ENCODE measurements at places on chromosomes 7 and 10.

DNA sequence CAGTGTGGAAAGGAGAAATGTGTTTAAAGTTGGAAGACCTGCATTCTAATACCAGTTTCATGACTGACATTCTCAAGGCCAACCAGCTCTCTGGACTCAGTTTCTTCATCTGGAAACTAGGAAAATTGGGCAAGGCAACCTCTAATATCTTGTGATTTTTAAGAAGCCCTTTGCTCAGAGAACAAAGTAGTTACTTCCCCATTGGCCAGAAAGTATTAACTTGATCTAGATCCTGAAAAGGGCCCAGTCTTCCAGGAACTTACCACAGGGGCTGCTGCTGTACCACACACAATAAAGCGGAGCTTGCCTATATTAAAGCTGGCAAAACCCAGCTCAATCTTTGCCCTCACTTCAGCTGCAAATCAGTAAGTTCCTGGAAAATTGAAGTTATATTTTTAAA lies 155.6 kb upstream of the ADO start:
- no peak for DNase-seq

DNA sequence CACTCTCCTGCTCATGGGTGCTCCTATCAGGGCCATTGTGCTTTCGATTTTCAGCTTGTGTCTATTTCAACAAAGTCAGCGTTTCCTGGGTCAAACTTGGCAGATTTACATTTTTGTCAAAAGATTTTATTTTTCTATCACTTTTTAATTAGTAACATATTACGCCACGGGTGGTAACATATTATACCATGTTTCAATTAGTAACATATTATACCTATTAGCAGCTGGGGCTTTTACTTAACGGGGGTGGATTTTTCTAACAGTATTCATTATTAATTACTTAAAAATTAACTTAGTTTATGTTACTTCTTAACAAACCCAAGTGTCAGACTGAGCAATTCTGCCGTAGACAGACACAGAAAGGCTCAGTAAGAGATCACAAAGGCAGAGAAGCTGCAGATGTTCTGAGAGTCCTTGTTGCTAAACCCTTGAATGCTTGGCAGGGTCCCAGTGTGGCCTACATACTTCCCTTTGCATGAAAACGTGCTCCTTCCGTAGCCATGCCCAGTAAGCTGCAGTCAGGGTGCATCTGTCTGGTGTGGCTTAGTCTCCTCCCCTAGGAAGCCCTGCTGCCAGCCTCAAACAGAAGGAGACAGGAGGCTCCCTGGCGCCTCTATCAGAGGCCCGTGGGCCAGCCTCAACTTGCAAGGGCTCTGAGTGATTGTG lies 263.1 kb upstream of the CXCL12 start:
- no peak for DNase-seq

DNA sequence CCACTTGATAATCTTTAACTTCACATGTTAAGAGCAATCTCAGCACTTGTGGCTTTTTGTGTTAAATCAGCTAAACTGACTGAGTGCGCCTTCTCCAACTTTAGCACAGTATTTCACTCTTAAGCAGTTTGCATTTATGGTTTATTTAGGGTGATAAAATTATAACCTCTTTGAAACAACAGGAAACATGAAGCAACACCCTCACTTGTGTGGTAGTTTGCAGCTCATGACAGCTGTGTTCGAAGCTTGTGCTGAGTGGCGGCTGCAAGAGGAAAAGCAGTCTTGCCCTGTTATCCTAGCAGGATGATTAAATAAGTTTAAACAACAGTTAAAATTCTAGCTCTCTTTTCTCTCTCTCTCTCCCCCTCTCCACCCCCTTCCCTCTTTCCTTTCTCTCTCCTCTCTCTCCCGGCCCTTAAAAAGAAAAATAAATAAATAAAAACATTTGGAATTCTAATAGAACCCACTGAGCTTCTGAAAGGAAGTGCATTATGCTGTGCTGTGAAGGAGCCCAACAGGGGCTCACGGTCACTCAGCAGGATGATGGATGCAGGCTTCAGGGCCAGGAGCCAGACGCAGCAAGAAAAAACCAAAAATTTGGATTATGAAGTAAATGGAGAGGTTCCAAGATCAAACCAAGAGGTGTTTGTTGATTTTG lies 25.2 kb downstream of the OGDH start:
- DNase-seq, result no peak

- DNase-seq, result no peak
Observed at GRCh38 chr10:124667425-124668345, 76.5 kb downstream of the FAM53B start.

GRCh38 chr7:11410656-11411644 lies 421.0 kb downstream of the THSD7A start:
- DNase-seq, result no peak

- DNase-seq, result no peak
Observed at GRCh38 chr7:102285540-102286236, 980 bp upstream of the SH2B2 start.

DNA sequence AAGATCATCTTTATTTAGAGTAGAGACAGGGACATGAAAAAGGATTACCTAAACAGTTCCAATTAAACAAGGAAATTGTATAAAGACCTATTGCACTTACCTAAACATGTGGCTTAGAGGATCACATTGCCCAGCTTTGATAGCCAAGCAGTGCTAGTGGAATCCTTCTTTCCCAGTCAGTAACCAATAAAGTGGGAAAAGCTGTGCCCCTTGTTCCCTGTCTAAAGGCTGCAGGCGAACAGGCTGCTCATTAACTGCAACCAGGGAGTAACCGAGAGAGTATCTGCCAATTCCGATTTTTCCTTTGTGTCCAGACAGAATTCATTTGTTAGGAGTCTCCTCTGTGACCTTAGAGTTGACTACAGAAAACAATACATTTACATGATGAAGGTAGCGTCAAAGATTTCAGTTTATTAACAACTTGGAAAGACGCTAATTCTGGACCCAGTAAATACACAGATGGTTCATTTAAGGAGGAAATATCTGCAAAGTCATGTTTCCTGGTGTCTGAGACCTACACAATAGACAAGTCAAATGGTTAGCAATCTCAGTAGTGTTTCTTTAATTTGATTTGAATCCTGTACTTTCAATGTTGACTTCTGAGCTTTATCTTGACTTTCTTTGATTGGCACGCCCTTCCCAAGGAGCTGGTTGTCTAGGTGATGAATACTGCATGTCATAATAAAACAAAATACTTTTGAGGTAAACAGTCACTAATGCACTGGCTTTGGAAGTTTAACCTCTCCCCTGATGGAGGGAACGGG lies 57.3 kb upstream of the MET start:
- DNase-seq, result no peak

GRCh38 chr10:34906067-34906965 lies 91.2 kb upstream of the PARD3 start:
- no peak for DNase-seq

- DNase-seq, result no peak
Observed at GRCh38 chr7:66304536-66304935, 99.4 kb downstream of the TPST1 start.

All from stimulated activated CD4-positive, alpha-beta T cell treated with anti-CD3 and anti-CD28 coated beads, Interleukin-1b, Interleukin-23, amount 100 ng/mL, for 48 hours (primary cell).